ENCODE measurements at places on chromosomes 6 and 20. TPM values are rescaled to one million over a fixed set of nuclear protein-coding genes. Genes with fewer than 3 reads are reported as not detected.

Gene TOMM6
- 130 TPM for total RNA-seq

Gene RCAN2
- total RNA-seq: not detected

Gene FIG4
- 31.5 TPM for total RNA-seq

Gene ELOVL2
- not detected for total RNA-seq

Gene TXLNB
- total RNA-seq: 3.3 TPM

Gene CLPSL2
- total RNA-seq: not detected

Gene PNPLA1
- total RNA-seq: 0.32 TPM

Gene CRIP3
- 25.8 TPM for total RNA-seq

Gene LAMA2
- not detected for total RNA-seq

Gene SNTA1
- 11.5 TPM for total RNA-seq

Gene GNL1
- total RNA-seq: 109 TPM

DNA sequence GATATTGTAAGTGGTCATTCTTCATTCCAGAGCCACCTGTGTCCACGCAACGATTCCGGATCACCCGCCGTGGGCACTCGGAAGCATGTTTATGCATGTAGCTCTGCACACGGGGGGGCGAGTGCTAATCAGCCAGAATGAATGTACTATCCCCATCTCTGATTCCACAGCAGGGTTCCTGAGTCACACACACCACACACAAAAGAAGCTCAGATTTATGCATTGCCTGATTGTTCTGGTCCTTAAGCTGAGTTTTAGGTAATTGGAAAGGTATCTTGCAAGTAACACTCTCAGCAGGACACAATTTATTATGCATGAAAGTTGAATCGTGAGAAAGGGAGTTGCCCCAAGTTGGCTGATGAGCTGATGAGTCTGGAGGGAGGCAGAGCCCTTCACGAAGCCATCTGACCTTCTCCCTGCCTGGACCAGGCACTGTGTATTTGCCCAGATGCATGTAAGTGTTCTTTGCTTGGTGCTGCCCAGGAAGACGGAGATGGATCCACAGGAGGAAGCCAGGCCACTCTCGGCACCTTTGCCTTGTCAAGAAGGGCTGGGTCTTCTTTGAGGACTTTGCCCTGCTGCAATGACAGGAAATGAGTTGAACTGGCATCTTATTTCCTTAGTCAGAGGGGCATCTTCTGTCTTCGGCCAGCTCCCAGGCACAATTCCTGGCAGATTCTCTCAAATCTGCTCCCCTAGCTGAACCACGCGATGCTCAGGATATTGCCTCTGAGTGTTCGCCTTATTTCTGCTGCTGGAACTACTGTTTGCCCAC is 141.1 kb downstream of the SYNDIG1 start:
- no peak for DNase-seq

- DNase-seq: no peak
These were observed 286.2 kb downstream of the DHX35 start for GRCh38 chr20:39248171-39248861.

GRCh38 chr6:9136141-9136822 is 700.9 kb upstream of the SLC35B3 start:
- DNase-seq: no peak

DNA sequence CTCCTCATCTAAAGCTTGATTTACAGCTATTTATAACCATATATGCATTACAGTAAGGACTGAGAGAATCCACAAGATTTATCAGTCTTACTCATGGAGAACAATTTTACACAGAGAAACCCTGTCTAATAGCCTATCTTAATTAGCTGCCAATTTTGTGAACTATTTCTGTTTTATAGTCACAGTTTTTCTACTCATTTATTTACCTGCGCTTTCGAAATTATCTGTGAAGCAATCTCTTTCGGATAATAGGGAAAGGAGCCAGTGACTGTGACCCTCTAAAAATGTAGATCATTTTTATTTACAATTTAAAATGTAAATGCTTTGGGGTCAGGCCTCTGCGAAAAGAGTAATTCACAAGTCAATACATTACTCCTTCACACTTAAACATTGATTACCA is 98.1 kb downstream of the TSHZ2 start:
- no peak for DNase-seq

DNA sequence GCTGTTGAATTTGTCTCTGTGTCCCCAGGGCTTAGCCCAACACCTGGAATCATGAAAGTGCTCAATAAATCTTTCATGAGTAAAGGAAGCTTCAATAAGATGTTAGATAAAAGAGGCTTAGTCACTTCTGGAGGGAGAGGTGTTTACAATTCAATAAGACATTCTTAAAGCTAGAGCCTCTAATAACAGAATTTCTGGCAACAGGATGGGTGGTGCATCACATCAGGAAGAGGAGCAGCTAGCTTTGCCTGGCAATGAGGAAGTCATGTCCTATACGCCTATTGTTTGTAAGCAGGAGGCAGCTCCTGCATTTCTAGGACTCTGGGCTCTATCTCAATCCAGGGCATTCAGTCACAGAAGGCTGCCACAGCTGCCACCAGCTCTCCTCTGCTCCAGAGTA is 638.5 kb downstream of the EPM2A start:
- no peak for DNase-seq

- no peak for DNase-seq
These were observed 11.4 kb downstream of the RMND1 start for GRCh38 chr6:151440498-151440897.

GRCh38 chr20:55437798-55438415 is 567.4 kb downstream of the CBLN4 start:
- DNase-seq: no peak

GRCh38 chr20:2557873-2558580 is 21.7 kb downstream of the TMC2 start:
- DNase-seq: no peak

All from B cell (primary cell).